HFFc6 (cell line): ENCODE measurements at places on chromosomes 7 and 10.
A peak's percentile ranks its signal among the peaks of the same experiment; 100 is the strongest.

GRCh38 chr7:102431617-102432298 lies 1.6 kb upstream of the ORAI2 start:
- peaks cover 12% of the 10 kb centered on the region; the same call in 1 of the 2 replicates for H3K36me3 ChIP-seq
- H3K27ac ChIP-seq, result peak overlapping the region; percentile 33; the same call in 1 of the 2 replicates
- no peak for DNase-seq
- no peak overlapping the region; the same call in 1 of the 2 replicates for H3K4me3 ChIP-seq
- peaks cover 1% of the 10 kb centered on the region for H3K27me3 ChIP-seq

DNA sequence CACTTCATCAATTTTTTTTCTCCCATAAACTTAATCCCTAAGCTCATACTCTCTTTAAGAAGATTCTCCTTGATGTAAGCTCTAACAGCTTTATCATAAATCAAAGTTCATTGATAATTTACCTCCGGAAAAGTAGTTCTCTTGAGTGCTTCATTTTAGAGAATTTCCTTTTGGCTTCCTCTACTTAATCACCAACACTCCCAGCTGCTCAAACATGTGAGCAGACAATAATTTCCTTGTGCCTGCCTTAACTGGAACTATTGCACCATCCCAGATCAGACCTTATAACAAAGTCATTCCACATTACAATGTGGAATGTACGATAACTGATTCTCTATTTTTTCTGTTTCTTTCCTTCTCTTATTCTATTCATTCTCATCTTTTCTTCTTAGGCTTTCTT lies 5.9 kb downstream of the FEZF1 start:
- no peak for DNase-seq
- no peaks in the 10 kb centered on the region for H3K36me3 ChIP-seq
- peaks cover 11% of the 10 kb centered on the region; the same call in 1 of the 2 replicates for H3K4me1 ChIP-seq

GRCh38 chr7:31763548-31763947 lies 76.5 kb downstream of the PPP1R17 start:
- H3K4me1 ChIP-seq, result no peaks in the 10 kb centered on the region
- H3K27me3 ChIP-seq, result peaks cover 2% of the 10 kb centered on the region
- no peaks in the 10 kb centered on the region for H3K36me3 ChIP-seq
- H3K27ac ChIP-seq, result no peak overlapping the region
- no peak overlapping the region for H3K4me3 ChIP-seq

- DNase-seq, result no peak
- no peaks in the 10 kb centered on the region for H3K4me1 ChIP-seq
- H3K27me3 ChIP-seq, result no peaks in the 10 kb centered on the region; the same call in 1 of the 2 replicates
- no peaks in the 10 kb centered on the region for H3K36me3 ChIP-seq
- H3K27ac ChIP-seq, result no peak overlapping the region
These were observed 68.8 kb downstream of the KIAA1217 start for GRCh38 chr10:24277771-24278170.

DNA sequence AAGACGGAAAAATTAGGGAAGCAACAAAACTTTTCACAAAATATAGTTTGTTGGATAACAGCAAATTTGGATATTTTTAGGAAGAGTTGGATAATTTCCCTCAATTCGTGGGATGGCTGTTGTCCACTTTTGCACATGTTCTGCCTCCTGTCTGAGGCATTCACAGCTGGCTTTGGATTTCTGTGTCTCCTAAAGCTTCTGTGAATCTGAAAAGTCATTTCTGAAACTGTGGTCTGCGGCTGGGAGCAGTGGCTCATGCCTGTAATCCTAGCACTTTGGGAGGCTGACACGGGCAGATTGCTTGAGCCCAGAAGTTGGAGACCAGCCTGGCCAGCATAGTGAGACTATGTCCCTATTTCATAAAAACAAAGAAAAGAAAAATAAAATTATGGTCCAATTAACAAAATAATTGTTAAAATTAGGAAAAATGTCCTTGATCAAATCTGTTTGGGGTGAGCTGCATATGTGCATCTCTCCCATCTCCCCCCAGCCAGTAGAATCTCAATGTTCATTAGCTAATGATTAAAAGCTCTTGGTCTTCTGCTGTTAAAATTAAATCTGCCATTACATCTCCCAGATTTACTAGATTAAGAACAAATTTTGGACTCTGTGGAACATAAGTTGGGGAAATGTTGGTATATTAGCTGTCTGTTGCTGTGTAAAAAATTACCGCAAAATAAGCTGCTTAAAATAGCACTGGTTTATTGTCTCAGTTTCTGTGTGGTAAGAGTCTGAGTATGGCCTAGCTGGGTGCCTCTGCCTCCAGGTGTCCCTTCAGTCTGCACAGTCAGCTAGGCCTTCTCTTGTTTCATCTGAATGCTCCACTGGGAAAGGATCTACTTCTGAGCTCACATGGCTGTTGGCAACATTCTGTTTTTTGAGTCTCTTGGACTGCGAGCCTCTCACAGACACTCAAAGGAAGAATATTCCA lies 332.0 kb upstream of the FZD1 start:
- H3K36me3 ChIP-seq, result no peaks in the 10 kb centered on the region
- H3K27me3 ChIP-seq, result no peaks in the 10 kb centered on the region; the same call in none of the 2 replicates
- H3K27ac ChIP-seq, result no peak overlapping the region

DNA sequence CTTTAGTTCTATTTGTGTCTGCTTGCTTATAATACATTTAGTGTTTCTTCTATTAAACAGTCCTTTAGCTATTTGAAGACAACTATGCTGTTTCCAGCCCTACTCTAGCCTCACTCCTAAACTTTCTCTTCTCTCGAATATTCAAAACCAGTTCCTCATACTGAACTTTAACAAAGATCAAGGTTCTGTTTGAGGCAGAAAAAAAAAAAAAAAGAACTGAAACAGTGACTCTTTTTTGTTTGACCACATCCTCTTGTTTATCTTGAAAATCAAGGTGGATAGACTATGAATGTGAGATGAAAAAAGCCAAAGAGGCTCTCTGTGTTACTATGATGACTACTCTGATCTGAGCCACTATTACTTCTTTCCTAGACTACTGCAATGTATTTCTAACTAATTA lies 154.3 kb downstream of the ZNF365 start:
- peaks cover 6% of the 10 kb centered on the region; the same call in 1 of the 2 replicates for H3K36me3 ChIP-seq
- peaks cover 1% of the 10 kb centered on the region for H3K27me3 ChIP-seq
- no peak for DNase-seq
- H3K4me1 ChIP-seq, result no peaks in the 10 kb centered on the region

DNA sequence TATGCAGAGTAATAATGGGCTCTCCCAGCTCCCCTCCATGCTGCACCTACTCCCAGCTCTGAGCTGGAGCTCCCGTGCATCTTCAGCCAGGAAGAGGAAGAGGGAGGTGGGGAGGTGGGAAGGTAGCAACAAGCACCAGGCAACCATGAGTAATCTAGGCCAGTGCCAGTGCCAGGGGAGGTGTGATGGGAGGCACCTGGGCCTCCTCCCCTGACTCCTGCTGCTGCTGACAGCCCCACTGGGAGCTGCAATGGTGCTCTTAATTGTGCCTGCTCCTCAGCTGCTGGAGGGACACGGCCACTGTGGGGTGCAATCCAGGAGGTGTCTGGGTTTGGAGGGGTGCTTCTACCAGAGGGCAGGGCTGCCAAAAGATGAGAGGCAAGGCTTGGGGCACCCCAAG lies 243.0 kb downstream of the PLXNA4 start:
- no peak for DNase-seq
- H3K4me1 ChIP-seq, result no peaks in the 10 kb centered on the region

DNA sequence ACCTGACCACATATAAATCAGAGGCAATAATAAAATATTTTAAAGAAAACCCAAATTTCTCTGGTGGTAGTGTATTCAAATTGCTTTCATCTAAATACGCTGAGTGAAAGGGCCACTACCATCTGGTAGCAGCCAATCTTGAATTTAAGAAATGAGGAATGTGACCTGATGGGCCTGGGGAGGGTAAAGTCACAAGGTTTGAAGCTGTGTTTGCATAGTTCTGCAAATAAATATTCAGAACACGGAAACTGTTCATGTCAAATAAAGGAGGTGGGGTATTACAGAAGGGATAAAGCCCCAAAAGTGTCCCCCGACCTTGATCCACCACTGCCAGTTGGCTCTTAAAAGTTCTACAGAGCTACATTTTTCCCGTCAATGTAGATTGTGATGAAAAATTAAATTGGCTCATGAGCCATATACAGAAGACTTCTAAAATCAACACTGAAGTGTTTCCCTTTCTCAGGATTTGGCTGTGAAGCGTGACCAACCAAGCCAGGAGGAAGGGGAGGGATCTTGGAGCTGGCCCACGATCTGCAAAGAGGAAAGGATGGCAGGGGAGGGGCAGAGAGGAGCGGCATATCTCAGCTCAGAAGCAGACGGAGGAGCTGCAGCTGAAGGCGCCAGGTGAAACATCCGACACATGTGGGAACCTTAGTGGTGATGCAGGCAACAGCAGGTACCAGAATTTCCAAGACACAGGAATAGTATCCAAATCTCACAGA lies 39.6 kb downstream of the MPP7 start:
- no peaks in the 10 kb centered on the region for H3K4me1 ChIP-seq
- no peak for DNase-seq
- H3K27ac ChIP-seq, result no peak overlapping the region
- H3K4me3 ChIP-seq, result no peak overlapping the region
- H3K27me3 ChIP-seq, result peaks cover 22% of the 10 kb centered on the region

- peak overlapping the region; percentile 62; the same call in 1 of the 2 replicates for H3K27ac ChIP-seq
- no peak for DNase-seq
- H3K4me3 ChIP-seq, result no peak overlapping the region; the same call in 1 of the 2 replicates
- peaks cover 31% of the 10 kb centered on the region for H3K4me1 ChIP-seq
- H3K27me3 ChIP-seq, result peaks cover 11% of the 10 kb centered on the region
- no peaks in the 10 kb centered on the region for H3K36me3 ChIP-seq
These were observed 8.9 kb upstream of the GRK5 start for GRCh38 chr10:119198438-119198837.

GRCh38 chr10:117663750-117664149 lies 121.2 kb downstream of the EMX2 start:
- H3K4me3 ChIP-seq, result no peak overlapping the region
- no peak for DNase-seq
- no peaks in the 10 kb centered on the region for H3K4me1 ChIP-seq
- no peak overlapping the region for H3K27ac ChIP-seq
